Fibroblast of skin of back (primary cell): ENCODE measurements at places on chromosomes 16 and 17.

GRCh38 chr16:84143081-84143480, 1.9 kb downstream of the HSDL1 start:
- no peak for DNase-seq

- no peak for DNase-seq
These were observed 14.0 kb downstream of the SALL1 start for GRCh38 chr16:51137097-51137496.

DNA sequence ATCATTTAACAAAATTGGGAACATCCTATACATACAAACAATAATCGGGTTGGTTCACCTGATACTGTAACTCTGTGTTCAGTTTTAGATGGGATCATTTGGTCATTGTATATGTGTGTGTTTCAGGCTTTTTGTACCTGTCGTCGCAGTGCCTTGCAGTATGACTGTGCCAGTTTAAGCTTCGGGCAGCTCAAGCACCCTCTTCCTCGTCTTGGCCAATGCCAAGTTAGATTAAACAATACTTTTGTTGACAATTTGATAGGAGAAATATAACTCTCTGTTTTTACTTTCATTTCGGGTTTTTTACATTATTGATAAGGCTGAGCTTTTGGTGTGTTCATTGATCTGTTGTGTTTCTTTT, 37.0 kb upstream of the ARHGAP17 start:
- no peak for DNase-seq

- no peak for DNase-seq
These were observed 59.9 kb downstream of the LITAF start for GRCh38 chr16:11526655-11527350.

- no peak for DNase-seq
These were observed 439.2 kb upstream of the ERCC4 start for GRCh38 chr16:13480801-13481200.

DNA sequence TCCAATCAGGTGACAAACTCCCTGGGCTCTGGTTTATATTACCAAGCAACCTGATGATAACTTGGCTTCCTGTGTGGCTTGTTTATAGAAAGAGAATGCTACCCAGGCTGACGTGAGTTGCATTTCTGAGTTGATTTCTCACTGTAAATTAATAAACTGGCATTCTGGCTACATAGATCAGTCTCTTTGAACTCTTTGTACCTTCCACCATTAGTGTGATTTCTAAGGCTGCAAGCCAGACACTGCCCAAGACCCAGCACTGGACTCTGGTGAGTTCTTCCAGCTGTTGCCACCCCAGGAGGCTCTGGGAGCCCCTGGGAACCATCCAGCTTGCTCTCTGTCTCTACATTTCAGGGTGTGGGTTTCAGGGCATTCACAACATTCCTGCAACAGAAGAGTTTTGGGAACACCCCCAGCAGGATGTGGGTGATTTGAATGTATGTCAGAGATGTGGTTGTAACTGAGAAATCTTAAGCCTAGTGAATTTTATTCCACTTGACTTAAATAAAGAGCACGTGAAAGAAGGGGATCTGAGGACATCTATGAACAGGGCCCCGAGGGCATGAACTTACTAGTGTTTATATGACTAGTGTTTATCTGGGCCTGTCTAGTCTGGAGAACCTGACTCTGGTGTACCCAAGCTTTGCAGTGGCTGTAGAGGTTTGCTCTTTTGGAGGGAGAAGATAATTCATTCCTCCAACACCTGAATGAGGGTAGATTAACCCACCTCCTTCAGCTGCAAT, 30.3 kb upstream of the LRRC37A start:
- peak; percentile 75 for DNase-seq

DNA sequence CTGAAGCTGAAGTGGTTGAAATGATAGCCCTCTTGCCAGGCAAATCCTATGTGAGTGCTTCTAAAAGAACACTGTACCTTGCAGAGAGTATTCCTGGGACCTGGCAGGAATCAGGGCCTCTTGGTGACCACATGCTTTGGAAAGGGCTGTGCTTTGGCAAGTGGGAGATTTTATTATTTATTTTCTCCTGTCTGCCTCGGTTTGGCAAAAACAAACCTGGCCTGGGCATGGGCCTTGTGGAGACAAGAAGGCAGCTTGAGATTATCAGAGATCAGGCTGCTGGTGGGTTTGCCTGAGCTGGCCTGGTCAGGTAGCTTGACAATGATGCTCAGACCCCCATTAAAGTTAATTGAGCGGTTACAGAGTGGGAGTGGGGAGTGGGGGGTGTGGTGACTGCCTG, 24.6 kb downstream of the ABCC1 start:
- no peak for DNase-seq

DNA sequence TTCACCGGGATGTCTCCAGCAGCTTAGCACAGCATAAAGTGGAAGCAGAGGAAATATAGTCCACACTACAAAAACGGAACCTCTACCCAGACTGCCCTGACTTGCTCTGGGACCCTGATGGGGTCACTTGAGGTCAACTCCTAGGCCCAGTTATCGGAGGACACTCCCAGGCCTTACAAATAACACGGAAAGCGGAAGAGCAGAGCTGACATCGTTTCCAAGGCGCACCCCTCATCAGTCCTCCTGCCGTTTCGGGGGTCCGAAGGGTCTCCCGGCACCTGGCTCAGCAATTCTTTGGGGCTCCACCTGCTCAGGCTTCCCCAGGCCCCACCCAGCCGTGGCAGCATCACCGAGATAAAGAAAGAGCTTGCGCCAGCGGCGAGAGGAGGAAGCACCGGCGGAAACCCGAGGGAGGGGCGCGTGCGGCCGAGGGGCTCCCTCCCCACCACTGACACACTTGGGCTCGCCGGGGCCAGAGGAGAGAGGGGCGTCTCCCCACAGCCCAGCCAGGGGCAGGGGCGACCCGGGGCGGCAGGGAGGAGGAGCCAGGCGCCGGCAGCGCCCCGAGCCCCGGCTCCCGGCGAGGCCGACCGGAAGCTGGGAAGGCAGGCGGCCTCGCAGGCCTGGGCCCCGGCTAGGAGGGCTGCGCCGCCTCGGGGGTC, 727 bp downstream of the CORO7 start:
- DNase-seq, result no peak

GRCh38 chr16:25030420-25031131, 15.4 kb upstream of the ARHGAP17 start:
- DNase-seq, result no peak
